ENCODE measurements at places on chromosomes 5 and 9.
A peak's percentile ranks its signal among the peaks of the same experiment; 100 is the strongest.

GRCh38 chr5:38265546-38266179, 7.3 kb downstream of the EGFLAM start:
- peak; percentile 3 for DNase-seq

- no peak for DNase-seq
These were observed 40.2 kb upstream of the TEX48 start for GRCh38 chr9:114722081-114722621.

GRCh38 chr9:112443200-112443599, 43.4 kb upstream of the KIAA1958 start:
- DNase-seq: peak; percentile 33

DNA sequence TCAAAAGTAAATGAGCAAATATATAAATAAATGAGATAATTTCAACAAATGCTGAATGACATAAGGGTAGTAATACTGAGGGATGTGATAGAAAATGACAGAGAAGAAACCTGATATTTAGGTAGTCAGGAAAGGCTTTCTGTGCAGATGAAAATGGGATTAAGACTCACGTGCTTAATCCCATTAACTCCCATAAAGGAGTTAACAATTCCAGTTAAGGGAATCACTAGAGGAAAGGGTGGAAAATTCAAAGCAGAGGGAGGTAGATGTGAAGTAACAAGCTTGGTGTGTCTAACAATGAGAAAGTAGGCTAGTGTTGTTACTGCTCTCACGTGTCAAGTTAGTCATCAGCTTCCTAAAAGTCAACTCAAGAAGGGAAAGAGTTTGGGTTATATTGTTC, 90.5 kb upstream of the TRIM32 start:
- DNase-seq: no peak

DNA sequence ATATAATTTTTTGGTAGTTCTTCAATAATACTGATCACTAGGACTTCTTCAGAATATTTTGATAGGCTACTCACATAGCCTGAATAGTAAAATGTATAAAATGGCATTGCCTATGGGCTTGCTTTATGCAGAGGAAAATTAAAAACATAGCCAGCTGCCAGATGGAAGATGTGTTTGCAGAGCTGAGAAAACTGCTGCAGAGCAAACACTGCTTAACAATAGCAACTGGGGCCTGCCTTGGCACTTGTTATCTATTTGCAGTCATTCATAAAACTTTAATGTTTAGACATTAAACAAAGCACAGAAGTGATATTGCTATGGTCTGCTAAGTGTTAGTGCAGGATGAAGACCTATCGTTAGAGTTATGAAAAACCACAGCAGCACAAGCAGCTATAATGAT, 151.5 kb upstream of the SMC2 start:
- no peak for DNase-seq
